Activated CD8-positive, alpha-beta memory T cell treated with anti-CD3 and anti-CD28 coated beads for 48 hours (primary cell): ENCODE measurements at places on chromosomes 3 and 15.

GRCh38 chr15:82045179-82045891, 483 bp downstream of the MEX3B start:
- DNase-seq = peak; percentile 4

DNA sequence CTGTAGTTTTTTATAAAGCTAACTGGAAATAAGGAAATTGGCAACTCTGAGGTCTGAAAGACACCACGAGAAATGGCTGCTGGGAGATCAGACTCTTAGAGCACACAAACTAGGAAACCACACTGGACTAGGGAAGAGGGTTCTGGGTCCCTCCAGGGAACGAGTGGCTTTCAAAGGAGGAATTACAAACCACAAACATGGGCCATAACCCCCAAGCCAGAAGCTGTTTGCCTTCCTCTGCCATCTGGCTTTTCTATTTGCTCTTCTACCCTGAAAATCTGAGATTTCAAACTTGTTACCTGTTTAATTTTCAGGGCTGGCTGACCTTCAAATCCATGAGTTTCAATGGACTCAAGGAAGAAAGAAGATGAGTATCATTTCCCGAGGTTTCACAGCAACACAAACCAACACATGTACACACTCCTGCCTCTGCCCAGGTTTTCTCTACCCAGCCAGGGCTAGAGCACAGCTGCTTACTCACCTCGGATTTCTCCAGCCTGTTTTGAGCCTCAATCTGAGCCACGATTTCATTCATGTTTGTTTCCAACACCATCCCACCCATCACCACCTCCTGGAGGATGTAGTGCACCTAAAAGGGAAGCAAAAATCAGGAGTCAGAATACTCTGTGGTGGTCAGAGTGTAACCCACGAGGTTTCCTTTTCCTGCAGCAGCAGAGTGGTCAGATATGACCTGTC, 22.6 kb upstream of the ANPEP start:
- no peak for DNase-seq

DNA sequence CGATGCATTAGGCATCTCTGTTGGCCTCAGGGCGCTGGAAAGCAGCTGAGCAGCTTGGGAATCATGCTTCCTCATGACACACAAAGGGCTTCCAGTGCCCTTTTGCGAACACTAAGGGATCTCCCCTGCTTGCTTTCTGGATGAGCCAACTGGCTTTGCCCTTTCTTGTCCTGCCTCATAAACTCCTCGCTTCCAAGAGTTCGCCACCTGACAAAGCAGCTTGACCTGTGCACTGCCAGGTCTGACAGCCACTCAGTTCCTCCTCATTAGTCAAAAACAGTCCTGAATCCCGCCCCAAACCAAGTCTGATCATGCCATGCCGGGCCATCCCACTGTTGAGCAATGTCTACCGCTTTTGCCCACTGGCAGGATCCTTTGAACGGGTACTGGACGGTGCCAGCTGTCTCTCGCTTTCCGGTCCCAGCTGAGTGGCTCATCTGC, 265.4 kb upstream of the LYSMD4 start:
- no peak for DNase-seq

DNA sequence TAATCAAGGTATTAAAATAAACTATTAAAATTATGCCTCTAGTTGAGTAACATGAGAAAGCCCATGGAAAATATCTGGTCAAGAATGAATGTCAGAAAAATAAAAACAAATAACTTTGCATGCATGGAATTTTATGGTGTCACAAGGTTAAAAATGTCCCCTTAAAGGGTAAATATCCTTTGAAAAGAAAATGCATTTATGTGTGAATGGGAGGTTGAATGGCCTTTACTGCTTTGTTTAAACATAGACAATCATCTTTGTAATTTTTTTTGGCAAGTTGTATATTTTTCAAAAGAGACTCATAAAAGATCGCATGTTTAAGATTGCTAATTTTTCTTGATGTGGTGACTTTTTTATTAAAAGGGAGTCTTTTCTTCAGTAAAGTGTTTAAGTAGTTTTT, 564.2 kb downstream of the NR2F2 start:
- no peak for DNase-seq

- DNase-seq = no peak
Measured at GRCh38 chr3:45972534-45973402, 22.9 kb downstream of the FYCO1 start.

- no peak for DNase-seq
Measured at GRCh38 chr3:18246336-18247060, 178.6 kb downstream of the SATB1 start.

DNA sequence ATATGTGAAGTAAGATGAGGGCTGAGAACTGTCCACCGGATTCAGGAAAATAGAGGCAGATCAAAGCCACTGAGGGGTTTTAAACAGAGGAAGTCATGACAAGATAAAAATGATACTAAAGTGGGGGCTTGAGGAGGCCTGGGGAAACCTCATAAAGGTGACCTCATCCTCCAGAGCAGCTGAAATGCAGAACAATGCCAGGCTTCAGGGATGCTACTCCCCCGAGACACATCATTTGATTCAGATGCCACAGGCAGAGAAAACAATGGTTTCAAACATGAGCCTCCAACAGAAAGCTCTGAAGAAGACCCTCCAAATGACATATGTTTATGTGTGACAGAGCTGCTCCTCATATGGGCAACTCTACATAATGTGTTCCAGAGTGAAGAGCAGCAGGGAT, 6.4 kb downstream of the CFAP20DC start:
- no peak for DNase-seq

DNA sequence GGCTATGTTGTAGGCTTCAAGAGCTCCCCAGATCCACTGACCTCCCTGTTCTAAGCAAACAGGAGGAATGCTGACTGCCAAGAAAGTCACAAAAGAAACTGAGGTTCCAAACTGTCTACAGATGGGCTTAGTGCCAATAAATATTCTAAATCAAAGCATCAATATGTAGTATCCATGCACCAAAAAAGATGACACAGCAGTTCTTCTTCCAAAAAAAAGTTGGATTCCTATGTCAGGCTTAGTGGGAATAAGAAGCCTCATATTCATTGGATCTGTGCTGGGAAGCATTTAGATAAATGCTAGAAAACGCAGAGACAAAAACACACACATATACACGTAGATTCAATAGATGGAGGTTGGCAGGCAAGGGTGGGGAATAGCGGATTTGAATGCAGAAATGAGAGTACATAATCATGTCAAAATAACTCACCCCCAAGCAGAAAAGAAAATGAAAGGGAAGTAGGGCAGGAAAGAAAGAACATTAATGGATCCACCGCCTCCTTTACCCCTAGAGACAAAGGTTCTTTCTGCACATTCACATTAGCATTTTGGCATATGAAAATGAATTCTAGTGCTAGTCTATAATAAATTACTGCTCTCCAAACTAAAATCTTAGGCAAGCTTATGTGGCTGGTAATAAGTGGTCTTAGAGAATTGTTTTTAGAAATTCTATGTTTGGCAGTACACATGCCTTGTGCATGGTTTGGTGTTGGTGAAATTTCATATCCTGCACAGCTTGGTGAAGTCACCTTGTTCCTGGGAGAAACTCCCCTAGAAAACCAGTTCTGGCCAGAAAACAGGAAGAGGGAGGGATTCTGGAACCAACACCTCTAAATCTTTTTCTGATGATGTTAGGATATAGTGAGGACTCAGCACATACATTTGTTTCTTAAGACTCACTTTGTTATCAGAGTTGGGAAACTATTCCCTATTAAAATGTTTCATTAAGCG, 283.4 kb downstream of the LSAMP start:
- DNase-seq = no peak

GRCh38 chr3:63070476-63070810, 195.2 kb upstream of the CADPS start:
- no peak for DNase-seq

- DNase-seq = no peak
Measured at GRCh38 chr15:78105476-78106241, 13.3 kb downstream of the SH2D7 start.

DNA sequence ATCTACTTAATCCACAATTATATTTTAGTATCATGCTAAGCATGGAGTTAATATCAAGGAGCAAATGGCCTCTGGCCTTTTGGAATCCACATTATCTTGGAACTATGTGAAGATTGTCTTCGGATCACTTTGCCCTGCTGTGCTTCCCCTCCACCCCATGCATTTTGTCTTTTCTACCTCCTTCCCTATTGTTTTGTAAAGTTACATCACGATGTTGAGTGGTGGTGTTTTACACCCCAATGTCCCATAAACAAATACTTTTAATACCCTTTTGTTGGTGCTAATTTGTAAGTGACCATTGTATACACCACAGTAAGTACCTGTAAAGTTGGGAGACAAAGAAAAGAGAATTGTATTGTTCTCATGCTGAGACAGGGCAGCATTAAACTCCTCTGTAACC, 258.4 kb upstream of the ZNF717 start:
- no peak for DNase-seq

DNA sequence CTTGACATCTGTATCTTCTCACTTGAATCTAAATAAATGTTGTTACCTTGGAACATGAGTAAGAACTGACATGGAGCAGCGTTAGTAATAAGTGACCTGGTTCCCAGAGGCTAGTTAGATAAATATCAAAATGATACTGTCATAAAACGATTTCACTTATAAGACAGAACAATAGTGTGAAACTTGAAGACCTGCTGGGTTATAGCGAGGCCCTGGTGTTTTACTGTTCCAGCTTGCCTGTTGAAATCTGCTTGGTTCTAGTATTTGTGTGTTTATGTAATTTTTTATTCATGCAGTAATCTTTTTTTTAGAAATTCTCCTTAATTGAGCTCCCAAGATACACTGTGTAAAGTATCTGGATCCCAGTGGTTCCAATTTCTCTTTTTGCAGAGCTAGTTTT, 129.4 kb downstream of the CACNA2D3 start:
- DNase-seq = no peak

GRCh38 chr15:91499774-91500383, 353.6 kb upstream of the SLCO3A1 start:
- DNase-seq = no peak

- DNase-seq = no peak
Measured at GRCh38 chr3:15331072-15331605, 1.2 kb downstream of the SH3BP5 start.

DNA sequence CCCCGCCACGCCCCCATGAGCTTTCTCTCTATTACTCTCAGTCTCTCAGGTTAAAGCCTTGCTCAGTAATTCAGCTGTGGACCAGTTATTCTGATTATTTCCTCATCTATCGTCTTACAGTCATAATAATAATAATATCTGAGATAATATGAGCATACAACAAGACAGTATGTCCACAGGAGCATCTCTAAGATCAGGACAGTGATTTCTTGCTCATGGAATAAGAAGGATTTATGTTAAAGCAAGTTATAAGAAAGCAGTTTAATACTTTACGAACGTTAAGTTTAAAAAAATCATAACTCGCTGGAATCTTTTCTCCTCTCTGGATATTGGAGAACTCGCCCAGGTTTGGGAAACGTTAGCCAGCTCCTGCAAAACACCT, 643 bp upstream of the LMCD1 start:
- DNase-seq = no peak

DNA sequence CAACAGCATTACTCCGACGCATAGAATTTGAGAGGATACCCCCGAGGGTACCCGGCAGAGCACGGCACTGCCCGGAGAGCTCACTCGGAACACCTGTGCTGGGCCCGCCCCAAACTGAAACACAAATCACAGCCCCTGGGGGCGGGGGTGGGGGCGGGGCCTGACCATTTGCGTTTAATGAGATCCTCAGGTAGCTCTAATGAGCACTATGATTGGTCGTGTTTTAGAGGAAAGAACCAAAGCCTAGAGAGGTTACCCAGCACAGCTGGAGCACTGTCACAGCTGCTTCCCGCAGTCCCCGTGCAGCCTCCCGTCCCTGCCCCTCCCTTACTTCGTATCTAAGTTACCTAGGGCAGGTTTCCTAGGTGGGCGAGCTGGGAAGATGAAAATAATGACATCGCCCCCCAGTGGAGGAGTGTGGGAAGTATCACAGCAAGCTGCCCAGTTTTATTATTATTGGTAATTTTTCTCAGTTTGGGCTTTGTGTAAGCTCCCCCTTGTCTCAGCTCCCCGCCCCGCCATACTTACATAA, 187.1 kb downstream of the PDE8A start:
- peak; percentile 18 for DNase-seq

DNA sequence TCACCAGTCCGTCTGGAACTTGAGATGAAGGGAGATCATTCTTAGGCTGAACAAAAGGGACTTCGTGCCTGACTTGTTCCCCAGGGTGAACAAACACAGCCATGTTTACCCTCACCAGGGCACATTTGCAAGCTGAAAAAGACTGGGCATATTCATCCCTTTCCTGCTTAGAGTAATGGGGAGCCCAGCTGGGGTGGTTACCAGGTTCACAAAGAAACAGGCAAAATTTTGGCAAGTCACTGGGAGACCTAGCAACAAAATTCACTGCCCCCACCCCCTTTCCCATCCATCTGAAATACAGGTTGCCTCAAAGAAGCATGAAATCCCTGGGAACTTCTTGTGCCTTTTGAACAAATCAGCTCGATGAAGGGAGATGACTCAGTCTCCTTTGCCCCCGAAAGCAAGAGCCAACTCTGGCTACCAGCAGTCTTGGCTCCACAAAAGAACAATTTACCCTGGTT, 775.0 kb downstream of the SQOR start:
- DNase-seq = no peak

DNA sequence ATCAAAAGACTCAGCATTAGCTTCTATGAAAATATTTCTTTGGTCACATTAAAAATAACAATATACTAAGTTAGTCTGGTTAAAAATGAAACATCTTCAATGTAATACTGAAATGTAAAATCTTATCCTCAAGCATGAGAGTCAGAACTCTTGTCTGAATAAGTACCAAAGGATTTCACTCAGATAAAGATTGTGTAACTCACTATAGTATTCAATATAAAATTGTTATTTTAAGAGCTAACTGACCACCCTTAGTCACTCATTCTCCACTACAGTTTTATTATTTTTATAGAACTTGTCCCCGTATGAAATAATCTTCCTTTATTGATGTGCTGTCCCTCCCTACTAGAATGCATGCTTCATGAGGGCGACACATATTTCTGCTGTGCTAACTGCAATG, 426.3 kb downstream of the MECOM start:
- no peak for DNase-seq

DNA sequence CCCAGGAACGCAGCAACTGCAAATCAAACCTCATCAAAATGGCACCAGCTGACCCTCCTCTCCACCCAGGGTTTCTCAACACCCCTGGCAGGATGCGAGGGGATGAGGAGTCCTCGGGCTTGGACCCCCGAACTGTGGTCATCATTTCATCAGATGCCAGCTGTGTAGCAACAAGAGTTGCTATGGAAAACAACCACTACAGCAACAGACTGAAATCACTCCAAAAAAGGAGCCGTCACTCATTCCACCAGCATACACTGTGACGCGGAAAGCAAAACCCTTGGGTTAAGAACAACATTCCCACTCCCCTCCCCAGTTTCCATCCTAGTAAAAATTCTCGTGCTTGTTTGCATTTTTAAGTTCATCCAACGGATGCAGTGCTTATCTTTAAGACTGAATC, 40.1 kb downstream of the VGLL4 start:
- DNase-seq = no peak

DNA sequence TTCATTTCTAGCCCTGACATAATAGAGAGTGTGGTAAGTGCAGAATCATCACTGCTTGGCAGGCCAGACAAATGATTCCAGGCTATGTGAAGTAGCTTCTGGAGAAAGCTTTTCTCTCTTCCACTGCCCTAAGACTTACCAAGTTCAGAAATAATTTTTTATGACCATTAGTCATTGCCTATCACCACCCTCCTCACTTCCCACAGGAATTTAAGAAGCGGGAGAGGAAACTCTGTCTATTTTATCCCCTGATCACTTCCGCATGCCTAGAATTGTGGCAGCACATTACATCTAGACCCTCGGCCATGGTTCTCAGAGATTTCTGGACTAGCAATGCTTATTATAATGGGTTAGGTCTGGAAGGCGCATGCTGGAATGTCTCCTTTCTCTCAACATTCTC, 397.8 kb upstream of the NR2F2 start:
- no peak for DNase-seq

GRCh38 chr3:173977747-173978146, 580.2 kb downstream of the NLGN1 start:
- no peak for DNase-seq
